ENCODE measurements at places on chromosomes 1 and 21. TPM values are rescaled to one million over a fixed set of nuclear protein-coding genes. Genes with fewer than 3 reads are reported as not detected.

DNA sequence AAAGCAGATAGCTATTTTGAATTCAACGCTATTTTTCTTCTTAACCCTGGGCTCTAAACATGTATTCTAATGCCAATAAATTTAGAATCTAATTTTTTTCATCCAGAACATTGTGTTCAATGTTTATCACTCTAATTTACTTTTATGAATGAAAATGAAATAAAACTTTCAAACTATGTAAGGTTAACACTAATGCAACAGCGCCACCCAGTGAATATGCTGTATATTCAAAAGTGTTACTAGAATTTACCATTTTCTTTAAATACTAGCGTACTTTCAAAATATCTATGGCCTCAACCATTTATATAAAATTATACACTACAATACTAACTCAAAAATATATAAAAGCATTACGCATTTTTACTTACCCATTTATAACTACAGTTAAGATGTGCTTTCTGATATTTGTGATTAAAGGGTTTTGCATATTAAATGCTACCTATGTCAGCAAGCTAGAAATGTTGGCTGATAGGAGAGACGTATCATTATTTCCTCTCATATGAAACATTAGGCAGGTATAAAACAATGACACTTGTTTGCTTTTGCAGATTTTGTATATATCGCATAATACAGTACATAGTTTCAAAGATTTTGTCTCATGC lies 5.9 kb upstream of the NUF2 start:
- DNase-seq: peak; percentile 70

FAM72C gene
- 10.2 TPM for total RNA-seq

AADACL3 gene
- total RNA-seq: not detected

DNA sequence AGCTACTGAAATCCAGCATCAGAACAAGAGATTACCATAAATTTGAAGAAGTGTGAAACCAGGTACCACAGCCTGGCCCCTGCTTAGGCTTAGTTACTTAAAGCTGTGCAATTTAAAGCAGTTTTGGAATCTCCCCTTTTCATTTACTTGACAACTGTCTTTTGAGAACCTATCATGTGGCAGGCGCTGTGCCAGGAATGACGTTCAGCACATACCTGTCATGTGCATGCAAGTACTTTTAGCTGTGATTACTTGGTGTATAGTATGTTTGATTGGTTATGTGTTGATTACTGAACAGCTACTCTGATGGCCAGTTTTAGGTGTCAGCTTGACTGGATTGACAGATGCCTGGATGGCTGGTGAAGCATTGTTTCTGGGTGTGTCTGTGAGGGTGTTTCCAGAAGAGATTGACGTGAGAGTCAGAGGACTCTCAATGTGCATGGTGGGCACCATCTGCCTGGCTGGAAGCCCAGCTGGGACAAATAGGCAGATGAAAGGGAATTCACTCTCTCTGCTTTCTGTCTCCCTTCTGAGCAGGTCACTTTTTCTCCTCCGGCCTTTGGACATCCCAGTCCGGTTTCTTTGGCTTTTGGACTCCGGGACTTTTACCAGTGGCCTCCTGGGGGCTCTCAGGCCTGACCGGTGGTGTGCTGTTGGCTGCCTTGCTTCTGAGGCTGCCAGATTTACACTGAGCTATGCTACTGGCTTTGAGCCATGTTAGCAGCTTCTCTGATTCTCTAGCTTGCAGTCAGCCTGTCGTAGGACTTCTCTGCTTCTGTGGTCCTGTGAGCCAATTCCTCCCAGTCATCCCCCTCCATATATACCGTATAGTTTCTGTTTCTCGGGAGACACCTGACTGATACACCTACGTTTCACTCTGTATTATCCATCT lies 178.0 kb downstream of the RYR2 start:
- DNase-seq: no peak

GRCh38 chr1:63701187-63701586 lies 72.6 kb upstream of the ROR1 start:
- DNase-seq: no peak

FCMR gene
- 151 TPM for total RNA-seq

DNA sequence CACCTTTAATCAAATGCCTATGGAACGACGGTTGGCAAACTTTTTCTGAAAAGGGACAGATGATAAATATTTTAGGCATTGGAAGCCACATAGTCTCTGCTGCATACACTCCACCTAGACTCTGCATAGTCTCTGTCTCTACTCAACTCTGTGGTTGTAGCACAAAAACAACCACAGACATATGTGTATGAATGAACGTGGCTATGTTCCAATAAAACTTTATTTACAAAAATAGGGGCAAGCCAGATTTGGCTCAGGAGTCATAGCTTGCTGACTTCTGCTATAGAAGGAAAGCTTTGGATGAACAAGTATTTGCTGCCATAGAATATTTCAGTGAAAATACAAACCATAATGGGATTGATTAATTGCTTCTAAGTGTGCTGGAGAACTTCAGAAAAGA lies 37.5 kb upstream of the ADORA3 start:
- no peak for DNase-seq

DNA sequence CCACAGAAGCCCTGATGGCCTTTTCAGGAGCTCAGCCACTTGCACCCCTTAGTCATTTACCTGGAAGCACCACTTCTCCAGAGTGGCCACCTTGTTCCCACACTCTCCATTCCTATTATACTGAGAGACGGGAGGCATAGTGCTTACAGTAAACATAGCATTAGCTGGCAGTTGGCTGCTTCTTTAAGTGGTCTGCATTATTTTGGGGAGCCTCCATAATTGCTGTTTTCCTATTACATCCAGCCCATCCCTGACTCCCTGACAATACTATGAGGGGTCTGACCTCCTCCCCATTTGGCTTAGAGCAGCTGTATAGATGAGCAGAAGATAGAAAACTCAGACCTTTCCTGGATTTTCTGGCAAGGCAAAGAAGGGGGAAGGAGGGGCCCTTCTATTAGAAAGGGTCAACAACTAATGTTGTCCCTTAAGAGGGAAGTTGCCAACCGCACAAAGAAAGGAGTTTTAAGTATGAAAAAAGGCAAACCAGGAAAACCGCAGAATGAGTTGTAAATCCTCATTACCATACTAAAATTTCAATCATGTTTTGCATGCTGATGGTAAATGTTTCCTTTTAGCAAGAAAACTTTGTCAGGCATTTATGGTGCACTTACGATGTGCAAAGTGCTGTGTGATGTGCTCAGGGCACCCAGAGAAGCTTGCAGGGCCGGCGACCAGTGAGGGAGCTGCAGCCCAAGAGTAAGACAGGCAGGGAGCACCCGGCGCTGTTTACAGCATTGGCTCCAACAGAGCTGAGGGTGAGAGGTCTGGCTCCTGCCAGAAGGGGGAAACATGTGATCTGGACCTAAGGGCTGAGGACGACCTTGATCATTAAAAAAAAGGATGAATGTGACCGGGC lies 167.3 kb downstream of the ZZZ3 start:
- no peak for DNase-seq

GRCh38 chr1:230842801-230843200 lies 25.5 kb downstream of the C1orf198 start:
- no peak for DNase-seq

- peak; percentile 49 for DNase-seq
Observed at GRCh38 chr21:44800971-44801467, 601 bp downstream of the UBE2G2 start.

- peak; percentile 64 for DNase-seq
Observed at GRCh38 chr1:36342426-36343185, 19.2 kb upstream of the EVA1B start.

DNA sequence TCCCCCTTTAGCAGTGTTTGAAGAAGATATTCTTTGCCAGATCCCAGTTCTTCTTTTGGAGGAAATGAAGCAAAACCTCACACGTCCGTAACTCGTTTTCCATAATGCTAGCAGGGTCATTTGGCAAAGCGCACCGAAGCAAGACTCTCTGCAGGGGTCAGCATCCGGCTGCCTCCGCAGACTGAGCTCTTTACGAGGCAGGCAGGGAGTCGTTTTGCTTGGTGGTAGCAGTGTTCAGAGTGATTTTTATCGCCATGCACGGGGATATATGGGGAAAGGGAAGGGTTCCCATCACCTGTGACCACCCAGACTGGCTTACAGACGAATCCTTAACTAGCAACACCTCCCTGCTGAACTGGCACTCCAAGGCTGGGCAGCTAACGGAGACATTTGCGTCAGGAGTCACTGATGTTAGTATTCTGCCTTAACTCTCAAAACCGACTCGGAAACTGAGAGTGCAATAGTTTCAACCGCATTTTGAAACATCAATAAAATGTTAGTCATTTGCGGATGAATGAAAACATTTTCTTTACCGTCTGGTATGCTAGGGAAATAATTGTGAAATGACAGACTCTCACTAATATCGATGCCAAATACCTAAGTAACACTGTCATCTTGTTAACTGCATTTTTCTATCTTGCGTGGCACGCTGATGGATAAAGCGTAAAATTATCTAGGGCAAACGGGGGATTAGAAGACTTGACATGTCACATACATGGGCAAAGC lies 2.2 kb upstream of the NEGR1 start:
- DNase-seq: peak; percentile 10

DNA sequence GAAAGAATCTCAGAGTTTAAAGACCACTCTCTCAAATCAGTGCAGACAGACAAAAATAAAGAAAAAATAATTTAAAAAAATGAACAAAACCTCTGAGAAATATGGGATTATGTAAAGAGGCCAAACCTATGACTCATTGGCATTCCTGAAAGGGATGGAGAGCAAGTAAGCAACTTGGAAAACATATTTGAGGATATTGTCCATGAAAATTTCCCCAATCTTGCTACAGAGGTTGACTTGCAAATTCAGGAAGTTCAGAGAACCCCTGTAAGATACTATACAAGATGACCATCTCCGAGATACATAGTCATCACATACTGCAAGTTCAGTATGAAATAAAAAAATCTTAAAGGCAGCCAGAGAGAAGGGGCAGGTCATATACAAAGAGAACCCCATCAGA lies 43.7 kb upstream of the IVNS1ABP start:
- DNase-seq: no peak

GRCh38 chr21:35954066-35954465 lies 106.3 kb downstream of the SETD4 start:
- DNase-seq: no peak

- DNase-seq: no peak
Observed at GRCh38 chr1:226943156-226943555, 3.1 kb downstream of the COQ8A start.

SPRR2B gene
- not detected for total RNA-seq

DNA sequence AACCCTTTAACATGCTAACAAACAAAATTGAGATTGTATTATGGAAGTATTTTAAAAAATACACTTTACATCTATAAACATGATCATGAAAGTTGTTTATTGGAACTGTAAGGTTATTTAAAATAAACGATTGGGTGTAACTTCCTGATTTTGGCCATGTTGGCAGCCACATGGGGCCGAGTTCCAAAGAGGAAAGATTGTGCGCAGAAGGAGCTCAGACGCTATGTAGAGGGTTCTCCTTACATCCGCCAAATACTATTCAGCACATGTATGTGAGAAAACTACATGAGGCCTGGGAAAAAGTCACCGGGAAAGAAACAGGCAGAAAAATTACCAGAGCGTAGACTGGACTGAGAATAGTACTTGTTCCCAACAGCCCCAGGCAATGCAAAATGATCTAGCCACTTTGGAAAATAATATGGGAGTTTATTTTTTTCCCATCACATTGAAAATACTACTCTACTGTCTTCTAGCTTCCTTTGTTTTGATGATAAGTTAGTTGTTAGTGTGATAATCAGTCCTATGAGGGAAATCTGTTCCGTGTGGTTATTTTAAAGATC lies 35.7 kb upstream of the B3GALT2 start:
- no peak for DNase-seq

GRCh38 chr21:45618287-45618686 lies 25.2 kb upstream of the PCBP3 start:
- no peak for DNase-seq

- DNase-seq: no peak
Observed at GRCh38 chr1:225651376-225651871, 1.5 kb downstream of the ENAH start.
